ENCODE measurements at places on chromosomes 3 and 15.
A peak's percentile ranks its signal among the peaks of the same experiment; 100 is the strongest.

DNA sequence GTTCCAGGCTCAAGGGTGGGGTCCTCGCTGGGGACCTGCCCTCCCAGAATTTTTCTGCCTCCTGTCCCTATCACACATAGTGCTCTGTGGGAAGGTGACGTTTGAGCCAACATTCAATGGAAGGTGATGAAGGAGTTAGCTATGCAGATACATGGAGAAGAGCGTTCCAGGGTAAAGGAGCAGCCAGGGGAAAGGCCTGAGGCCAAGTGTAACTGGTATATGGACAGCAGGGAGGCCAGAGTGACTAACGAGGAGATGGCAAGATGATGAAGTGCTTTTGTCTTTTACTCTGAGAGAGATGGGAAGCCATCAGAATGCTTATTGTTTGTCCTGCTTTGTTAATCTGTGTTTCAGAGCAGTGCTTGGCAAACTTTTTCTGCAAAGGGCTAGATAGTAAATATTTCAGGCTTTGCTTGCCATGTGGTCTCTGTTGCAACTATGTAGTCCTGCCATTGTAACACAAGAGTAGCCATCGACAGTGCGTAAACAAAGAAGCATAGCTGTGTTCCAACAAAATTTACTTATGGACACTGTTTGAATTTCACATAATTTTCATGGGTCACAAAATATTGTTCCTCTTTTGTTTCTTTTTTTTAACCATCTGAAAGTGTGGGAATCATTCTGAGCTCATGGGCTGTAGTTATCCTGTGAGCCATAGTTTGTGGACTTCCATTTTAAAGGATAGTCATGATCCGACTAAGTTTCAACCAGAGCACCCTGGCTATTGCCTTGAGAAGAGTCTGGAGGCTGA lies 25.8 kb upstream of the PIAS1 start:
- DNase-seq: no peak

- no peak for DNase-seq
Observed at GRCh38 chr3:141051443-141052200, 475 bp downstream of the SPSB4 start.

DNA sequence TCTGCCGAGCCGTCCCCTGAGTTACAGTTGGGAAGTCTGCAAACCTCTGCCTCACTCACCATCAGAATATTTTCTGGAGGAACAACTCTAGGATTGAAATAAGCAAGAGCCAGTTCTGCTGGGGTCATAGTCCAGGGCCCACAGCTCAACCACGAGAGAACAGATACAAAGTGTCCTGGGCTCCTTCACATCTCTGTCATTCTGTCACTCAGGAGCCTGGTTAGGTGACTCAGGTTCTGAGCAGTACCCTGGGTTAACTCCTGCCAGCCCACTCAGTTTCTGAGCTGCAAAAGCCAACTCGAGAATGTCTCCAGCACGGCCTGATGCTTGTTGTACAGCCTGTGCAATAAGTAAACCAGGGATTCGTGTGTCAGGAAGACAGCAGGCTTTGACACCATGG lies 155.7 kb downstream of the SLCO3A1 start:
- peak; percentile 10 for DNase-seq

DNA sequence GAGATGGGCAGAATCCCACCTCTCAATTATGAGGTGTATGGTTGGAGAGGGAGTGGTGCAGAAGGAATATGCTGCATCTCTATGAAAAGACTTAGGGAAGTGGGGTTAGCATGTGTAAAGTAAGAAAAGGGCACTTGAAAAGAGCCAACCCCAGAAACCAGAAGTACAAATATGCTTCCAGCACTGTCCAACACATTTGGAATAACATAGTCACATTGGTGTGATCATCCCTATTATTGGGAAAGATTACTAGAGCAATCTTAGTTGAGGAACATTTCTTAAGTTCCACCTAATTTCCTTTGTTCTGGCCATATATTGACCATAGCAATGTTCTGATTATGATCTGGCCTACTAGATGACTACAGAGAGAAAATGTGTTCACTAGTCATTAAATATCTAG lies 34.3 kb downstream of the HMG20A start:
- DNase-seq: no peak

DNA sequence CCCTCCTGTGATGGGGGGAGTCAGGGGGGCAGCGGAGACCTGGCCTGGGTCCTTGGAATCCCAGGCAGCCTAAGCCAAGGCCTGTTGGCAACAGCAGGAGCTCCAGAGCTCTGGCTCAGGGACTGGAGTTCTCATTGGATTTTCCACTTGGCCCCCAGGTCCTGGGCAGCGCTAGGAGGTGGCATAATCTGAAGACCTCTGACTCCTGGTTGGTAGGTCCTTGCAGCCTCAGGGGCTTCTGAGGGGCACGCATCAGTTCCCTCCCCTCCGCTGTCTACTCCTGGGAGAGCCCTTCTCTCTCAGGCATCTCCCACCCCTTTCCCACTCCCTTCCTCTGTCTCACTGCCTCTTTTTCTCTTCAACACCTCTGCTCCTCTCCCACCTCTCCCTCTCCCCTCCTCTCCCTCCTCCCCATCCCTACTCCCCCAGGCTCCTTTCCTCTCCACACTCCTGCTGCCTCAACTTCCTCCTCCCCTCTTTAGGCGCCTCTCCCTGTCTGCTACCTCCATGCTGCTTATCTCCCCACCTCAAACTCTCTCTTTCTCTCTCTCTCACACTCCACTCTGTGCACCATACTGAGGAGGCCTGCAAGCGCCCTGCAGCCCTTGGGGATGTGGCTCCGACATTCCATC lies 41.1 kb upstream of the SLC6A1 start:
- DNase-seq: no peak

DNA sequence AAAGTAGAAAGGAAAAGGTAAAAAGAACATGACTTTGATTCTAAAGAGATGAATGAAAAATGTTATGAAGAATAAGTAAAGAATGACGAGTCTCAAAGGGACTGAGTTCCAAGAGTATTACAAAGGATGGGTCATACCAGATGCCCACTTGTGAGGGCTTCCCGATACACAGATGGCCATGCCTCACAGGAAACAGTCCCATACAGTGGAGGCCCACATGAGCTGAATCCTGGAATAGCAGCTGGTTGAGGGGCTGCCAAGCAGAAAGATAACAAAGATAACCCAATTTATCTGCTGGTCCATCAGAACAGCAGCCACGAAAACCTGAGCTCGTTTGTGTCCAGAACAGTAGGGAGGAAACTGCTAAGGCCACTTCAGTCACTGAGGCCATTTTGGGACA lies 3.7 kb downstream of the SSR3 start:
- DNase-seq: no peak

GRCh38 chr3:182606905-182607504 lies 186.3 kb upstream of the ATP11B start:
- DNase-seq: no peak

GRCh38 chr15:36426691-36427090 lies 152.7 kb upstream of the CDIN1 start:
- DNase-seq: no peak

GRCh38 chr3:138082992-138083386 lies 32.4 kb downstream of the DZIP1L start:
- no peak for DNase-seq

DNA sequence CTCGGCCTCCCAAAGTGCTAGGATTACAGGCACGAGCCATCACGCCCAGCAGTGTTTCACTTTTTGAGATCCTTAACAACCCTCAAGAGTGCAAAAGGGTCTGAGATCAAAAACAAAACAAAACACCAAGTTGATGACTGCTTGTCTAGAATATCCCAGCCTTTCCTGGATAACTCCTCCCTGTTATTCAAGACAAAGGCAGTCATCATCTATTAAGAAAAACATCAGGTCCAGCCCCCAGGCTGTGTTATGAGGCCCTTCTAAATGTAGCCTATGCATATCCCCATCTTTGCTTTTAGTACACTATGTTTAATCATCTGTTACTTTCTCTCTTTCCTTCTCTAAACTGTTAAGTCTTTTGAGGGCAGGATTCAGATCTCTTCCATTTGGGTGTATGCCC lies 150.1 kb upstream of the FHIT start:
- no peak for DNase-seq

GRCh38 chr3:190366133-190366532 lies 21.8 kb upstream of the CLDN16 start:
- no peak for DNase-seq

DNA sequence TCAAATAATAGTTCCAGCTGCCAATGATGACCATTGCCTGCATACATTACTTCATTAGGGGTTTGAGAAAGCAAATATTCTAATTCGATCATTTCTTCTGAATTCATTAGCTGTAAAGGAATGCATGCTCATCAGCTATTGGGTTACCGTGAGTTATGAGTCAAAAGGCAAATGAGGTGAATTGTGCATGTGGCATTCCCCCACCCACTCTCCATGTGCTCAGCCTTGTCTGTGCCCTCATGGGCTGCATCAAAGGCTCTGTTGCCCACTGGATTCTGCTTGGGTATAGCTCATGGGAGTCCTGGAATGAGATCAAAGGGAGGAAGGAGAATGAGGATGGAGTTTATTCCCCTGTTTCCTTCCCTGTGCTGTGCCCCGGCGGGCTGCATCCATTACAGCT lies 99.3 kb upstream of the CHRNA7 start:
- DNase-seq: peak; percentile 25

DNA sequence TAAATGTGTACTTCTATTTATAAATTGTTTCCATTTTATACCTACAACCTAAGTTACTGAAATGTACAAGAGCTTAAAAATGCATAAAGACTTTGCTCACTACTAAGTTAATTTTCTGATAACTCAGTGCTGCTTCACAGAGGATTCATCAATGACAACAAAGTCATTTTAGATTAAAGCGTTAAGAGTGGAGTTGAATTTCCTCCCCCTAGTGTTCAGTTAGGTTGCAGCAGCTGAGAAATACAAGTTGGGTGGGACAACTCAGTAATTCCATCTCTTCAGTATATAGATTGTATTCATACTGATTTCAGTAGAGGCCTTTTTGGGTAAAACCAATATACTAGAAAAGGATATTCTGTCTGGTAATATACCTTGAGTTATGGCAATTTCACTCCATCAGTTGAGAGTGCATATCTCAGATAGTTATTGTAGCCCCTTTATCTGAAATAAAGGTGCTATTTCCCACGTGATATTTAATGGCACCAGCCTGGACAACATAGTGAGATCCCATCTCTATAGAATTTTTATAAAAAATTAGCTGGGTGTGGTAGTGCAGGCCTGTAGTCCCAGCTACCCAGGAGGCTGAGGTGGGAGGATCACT lies 6.9 kb upstream of the RPL35A start:
- DNase-seq: no peak

DNA sequence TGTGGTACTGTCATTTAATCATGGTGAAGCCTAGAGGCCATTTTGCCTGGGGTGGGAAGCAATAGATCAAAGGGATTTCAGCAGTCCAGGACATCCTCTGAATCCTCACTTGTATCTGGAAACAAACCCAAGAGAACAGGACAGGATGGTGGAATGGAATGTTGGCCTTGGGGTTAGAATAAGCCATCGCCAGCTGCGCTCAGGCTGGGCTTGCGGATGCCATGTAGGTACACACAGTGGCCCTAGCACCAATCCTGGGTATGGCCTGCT lies 76.5 kb upstream of the ALDH1A3 start:
- DNase-seq: no peak

GRCh38 chr3:159340877-159341500 lies 539.1 kb downstream of the MFSD1 start:
- no peak for DNase-seq

DNA sequence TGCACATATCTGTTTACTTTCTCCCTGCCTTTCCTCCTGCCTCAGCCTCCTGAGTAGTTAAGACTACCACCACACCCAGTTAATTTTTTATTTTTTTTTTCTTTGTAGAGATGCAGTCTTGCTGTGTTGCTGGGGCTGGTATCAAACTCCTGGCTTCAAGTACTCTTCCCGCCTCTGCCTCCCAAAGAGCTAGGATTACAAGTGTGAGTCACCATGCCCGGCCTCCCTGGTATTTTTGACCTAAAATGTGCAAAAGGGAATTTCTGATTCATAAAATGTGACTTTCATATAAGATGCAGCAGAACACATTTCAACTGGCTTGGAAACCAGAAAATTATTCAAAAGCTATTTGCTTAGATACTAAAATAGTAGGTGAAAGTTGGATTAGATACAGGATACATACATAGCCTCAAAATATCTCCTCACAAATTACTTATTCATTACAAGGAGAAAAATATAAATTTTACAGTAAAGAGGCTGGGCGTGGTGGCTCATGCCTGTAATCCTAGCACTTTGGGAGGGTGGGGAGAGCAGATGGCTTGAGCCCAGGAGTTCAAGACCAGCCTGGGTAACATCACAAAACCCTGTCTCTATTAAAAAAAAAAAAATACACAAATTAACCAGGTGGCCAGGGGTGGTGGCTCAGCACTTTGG lies 32.0 kb downstream of the MAP4 start:
- no peak for DNase-seq

GRCh38 chr15:63986751-63987341 lies 59.4 kb downstream of the DAPK2 start:
- DNase-seq: no peak

DNA sequence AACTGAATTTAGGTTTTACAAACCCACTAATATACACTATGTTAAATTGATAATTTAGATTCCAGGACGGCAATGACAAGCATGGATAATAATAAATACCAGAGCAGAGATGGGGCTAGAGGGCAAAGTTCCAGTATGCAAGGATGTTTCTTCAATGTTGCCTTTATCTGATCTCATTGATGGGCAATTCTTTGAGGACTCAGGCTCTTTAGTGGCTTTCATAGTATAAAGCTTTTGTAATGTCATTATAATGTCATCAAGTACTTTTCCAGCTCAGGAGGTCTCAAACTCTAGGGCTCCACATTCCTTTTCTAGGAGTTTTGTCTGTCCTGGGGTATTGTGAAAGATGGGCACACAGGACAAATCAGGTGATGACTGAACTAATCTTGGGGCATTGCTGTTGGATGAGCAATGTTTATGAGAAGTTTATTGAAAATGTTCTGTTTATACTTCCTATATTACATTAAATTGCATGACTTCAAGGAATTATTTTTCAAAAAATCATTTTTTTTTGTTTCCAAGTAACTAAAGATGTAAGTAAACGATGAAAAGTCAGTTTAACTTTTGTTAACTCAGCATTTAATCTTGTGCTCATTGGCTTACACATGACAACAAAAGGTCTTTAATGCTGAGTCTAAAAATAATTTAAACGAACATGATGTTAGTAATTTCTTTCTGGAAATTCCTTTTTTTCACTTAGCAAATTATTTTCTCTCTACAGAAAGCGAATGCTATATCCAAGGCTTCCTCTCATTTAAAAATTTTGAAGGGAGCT lies 116.4 kb downstream of the OXSM start:
- no peak for DNase-seq

DNA sequence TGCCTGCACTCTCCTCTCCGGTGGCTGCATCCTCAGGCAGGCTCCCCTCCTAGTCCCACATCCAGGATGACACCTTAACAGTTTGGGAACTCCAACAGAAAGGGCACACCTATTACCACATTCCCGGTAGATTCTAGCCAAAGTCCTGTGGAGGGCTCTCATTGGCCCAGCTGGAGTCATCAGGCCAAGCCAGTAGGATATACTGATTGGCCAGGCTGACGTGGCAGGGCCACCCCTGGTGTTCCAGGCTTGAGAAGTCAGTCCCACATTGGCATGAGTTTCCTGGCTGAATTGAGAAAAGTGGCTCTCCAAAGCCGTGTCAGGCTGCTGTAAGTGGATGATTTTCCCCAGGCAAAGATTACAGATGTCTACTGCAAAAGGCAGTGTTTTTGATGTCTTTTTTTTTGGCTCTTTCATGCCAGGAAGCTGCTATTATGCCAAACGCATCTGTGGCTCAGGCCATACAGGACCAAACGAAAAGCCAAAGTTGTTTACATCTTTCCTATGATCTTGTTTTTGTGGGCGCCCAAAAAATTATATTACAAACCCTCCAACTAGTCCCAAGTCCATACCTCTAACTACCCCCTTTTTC lies 6.6 kb upstream of the BLM start:
- DNase-seq: no peak

GRCh38 chr3:108021131-108021530 lies 69.7 kb downstream of the CD47 start:
- no peak for DNase-seq

GRCh38 chr3:72190050-72190449 lies 405.1 kb upstream of the PROK2 start:
- no peak for DNase-seq

Data from stimulated activated CD4-positive, alpha-beta T cell treated with anti-CD3 and anti-CD28 coated beads, Interleukin-12 subunit alpha, Interleukin-12 subunit beta, amount 100 ng/mL, for 4 hours (primary cell).